ENCODE measurements at places on chromosomes 11 and 22.

GRCh38 chr11:126840201-126840886 is 160.2 kb downstream of the KIRREL3 start:
- no peak for DNase-seq

DNA sequence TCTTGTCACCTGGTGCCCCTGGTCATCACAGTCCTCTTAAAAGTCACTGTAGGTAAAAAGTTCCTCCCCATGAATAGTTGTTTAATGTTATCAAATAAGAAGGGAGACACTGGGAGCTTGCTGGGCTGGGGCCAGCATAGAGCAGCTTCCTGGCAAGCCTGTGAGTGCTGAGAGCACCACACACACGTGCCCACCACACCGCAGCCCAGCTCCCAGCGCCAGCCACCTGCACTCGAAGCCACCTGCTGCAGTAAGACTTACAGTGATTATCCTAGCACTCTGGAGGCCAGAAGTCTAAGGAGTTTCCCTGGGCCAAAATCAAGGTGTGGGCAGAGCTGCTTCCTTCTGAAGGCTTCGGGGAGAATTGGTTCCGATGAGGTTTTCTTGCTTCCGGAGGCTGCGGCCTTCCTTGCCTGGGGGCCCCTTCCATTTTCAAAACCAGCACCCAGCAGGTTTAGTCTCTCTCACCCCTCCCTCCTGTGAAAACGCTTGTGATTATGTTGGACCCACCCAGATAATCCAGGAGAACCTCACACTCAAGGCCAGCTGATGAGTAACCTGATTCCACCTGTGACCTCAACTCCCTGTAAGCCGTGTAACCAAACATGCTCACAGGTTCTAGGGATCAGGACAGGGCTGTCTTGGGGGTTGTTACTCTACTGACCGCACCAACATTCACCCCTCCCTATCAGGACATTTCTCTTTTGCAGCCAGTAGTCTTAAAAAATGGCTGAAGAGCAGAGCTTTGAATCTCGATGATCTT is 687.2 kb downstream of the TBC1D22A start:
- DNase-seq, result no peak

GRCh38 chr11:29562183-29562582 is 454.6 kb downstream of the KCNA4 start:
- no peak for DNase-seq

GRCh38 chr22:41904450-41905410 is 10.1 kb downstream of the SHISA8 start:
- no peak for DNase-seq

DNA sequence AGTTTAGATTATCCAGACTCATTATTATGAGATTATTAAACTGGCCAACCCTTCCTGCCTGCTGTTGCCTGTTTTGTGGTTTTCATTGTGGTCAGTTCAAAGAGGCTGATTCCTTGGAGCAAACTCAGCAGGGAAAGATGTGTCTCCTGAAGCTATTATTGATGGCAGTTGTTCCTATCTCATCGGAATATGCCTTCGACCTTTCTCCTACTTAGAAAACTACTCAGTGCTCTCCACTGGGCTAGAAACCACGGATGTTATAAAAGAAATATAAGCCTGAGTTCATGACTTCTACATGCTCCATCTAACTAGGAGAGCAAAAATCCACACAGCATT is 80.2 kb upstream of the NAV2 start:
- DNase-seq, result no peak

GRCh38 chr22:25368271-25368670 is 148.8 kb downstream of the CRYBB2 start:
- no peak for DNase-seq

- no peak for DNase-seq
Observed at GRCh38 chr11:62680825-62681240, 2.0 kb upstream of the UBXN1 start.

DNA sequence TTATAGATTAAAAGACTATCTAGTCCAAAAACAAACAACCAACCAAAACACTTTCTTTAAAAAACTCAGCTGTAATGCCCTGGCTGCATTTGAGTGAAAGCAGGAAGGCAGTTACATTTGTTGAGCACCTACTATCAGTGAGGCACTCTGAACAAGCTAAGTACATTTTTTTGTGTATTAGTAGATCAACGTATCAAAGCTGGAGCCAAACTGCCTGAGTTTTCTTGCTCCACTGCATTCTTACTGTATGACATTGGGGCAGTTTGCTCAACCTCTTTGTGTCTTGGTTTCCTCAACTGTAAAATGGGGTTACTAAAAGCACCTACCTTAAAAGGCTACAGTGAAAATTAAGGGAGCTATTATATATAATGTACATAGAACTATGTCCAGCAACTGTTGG is 22.0 kb downstream of the COA4 start:
- DNase-seq, result no peak

DNA sequence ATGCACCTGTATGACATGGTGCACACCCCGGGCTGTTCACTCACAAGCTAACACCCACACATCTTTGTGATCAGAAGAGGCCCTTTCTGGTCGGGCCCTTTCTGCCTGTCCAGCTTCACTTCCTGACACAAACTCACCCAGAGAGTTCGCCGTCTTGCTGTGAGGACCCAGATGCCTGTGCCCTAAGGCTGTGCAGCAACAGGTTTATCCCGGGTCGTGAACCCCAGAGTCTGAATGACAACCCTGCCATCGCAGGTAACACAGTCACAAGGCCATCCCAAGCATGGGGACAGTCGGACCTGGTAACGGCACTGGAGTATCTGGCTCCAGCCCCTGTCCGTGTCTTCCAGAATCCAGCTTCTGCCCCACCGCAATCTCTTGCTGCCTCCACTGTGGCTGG is 235.1 kb downstream of the BUD13 start:
- DNase-seq, result no peak

DNA sequence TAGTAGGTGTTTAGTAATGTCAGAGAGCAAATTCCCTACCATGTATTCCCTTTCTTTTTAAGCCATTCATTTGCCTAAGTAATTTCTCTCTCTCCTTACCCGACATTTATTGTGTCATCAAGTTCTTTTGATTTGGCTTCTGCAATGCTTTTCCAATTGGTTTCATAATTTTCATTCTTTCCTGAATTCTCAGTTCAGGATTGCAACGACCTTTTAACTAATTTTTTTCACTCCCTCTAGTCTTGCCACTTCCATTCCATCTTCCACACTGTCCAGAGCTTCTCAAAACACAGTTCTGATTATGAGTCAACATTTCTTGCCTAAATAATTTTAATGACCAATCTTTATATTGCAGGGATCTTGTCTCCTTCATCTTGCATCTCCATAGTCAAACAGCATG is 41.2 kb upstream of the RAB30 start:
- no peak for DNase-seq

- DNase-seq, result no peak
Observed at GRCh38 chr22:36838119-36839030, 21.5 kb upstream of the PVALB start.
